ENCODE measurements at places on chromosomes 1 and 21. TPM values are rescaled to one million over a fixed set of nuclear protein-coding genes. Genes with fewer than 3 reads are reported as not detected.

DNA sequence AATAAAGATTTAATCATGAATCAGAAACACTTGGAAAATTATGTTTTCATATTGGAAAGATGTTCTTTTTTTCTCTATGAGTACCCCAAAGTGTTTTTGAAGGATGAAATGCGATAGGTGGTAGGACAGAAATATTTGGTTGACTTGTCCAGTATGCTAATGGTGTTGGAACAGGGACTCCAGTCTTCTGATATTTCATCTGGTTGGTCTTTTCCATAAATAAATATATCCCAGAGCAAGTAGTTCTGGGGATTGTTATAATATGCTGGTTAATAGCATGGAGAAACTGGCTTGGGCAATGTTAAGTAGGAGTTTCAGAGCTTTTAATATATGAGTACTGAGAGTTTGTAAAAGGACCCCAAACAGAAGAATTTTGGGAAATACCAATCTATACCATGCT lies 8.7 kb downstream of the PGM1 start:
- no peaks in the 10 kb centered on the region for H3K4me1 ChIP-seq
- H3K27me3 ChIP-seq = no peaks in the 10 kb centered on the region
- H3K4me3 ChIP-seq = no peak overlapping the region
- no peak overlapping the region for H3K27ac ChIP-seq
- DNase-seq = no peak

DNA sequence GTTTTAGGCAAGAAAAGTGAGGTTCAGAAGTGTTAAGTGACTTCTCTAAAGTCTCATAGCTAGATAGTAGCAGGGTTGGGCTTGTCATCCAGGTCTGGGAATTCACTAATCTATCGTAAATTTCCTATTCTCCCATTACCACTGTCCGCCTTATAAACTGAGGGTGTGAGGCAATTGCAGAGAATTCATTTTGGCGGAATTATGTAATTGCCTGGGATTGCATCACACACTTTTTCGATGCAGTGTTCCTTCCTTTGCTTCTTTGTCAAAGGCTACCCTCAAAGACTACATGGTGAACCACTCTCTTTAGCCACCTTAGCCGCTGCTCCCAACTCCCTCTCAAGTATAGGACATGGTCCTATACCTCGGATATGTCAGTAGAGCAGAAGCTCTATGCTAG lies 19.1 kb downstream of the SELP start:
- no peak overlapping the region for H3K27ac ChIP-seq
- H3K4me1 ChIP-seq = peaks cover 15% of the 10 kb centered on the region
- no peak for DNase-seq
- no peak overlapping the region for H3K4me3 ChIP-seq
- no peaks in the 10 kb centered on the region for H3K36me3 ChIP-seq

KRTAP7-1 gene
- not detected for polyA plus RNA-seq

GRCh38 chr1:64403331-64403730 lies 66.6 kb upstream of the CACHD1 start:
- H3K4me3 ChIP-seq = no peak overlapping the region
- H3K27ac ChIP-seq = no peak overlapping the region
- H3K4me1 ChIP-seq = no peaks in the 10 kb centered on the region
- H3K36me3 ChIP-seq = no peaks in the 10 kb centered on the region
- H3K27me3 ChIP-seq = no peaks in the 10 kb centered on the region
- DNase-seq = no peak

DNA sequence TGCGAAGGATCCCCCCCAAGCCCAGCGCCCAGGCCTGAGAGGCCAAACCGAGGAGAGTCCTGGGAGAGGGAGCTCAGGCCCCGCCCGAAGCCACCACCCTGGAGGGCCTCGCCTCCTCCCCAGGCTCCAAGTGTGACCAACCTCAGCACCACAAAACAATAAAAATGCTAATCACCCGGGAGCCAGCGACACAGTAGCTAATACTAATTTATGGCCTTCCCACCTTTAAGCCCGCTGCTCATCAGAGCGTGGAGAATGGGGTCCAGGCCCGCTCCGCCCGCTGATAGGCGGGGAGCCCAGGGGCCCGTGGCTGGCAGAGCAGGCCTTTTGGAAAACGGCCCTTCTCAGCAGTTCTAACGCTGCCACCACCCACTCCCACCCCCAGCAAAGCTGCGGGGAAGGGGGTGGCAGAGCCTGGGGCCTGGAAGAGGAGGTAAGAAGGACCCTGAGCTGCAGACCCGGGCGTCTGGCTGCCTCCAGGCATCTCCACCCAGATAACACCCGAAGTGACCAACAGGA lies 20.4 kb upstream of the TAS1R2 start:
- DNase-seq = no peak
- no peak overlapping the region for H3K4me3 ChIP-seq
- no peaks in the 10 kb centered on the region for H3K27me3 ChIP-seq

CFAP107 gene
- polyA plus RNA-seq = not detected

DNA sequence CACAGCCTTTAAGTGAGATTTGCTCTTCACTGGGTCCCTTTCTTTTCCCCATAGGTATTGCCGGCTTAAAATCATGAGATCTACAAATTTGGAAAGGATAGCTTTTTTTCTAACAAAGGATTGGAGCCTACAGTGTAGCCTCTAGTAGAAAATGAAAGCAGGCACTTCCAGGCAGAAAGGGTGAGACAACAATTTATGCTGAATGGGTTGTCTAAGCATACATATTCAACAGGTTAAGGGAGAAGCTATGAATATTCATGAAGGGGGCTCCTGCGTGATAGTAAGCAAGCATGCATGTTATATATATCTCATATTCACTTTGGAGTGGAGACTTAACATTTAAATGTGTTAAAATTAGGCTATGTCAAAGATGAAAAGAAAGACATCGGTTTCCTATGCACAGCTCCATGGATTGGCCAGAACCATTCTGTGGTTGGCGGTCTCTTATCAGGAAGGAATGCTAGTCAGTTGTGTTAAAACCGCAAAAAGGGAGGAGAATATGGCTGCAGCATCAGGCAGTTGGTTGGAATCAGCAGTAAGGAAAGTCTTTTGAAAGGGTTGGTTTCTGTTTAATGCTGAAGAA lies 66.0 kb downstream of the VCAM1 start:
- no peaks in the 10 kb centered on the region for H3K36me3 ChIP-seq
- H3K27ac ChIP-seq = peak overlapping the region; percentile 49
- DNase-seq = no peak
- H3K27me3 ChIP-seq = no peaks in the 10 kb centered on the region
- H3K4me3 ChIP-seq = no peak overlapping the region
- no peaks in the 10 kb centered on the region for H3K4me1 ChIP-seq

DNA sequence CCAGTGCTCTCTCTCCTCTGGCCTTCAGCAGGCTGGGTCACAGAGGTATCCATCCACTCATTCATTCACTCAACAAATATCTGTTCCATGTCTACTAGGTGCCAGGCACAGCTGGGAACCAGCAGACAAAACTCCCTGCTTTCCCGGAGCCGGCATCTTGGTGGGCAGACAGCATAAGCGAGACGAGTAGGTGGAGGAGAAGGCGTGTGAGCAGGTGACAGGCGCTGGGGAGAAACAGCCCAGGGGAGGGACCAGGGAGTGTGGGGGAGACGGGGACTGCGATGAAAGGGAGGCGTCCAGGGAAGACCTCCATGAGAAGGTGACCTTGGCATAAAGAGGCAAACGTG lies 11.0 kb upstream of the KCNAB2 start:
- no peak overlapping the region for H3K4me3 ChIP-seq
- H3K27me3 ChIP-seq = no peaks in the 10 kb centered on the region
- no peak overlapping the region for H3K27ac ChIP-seq
- H3K4me1 ChIP-seq = peaks cover 70% of the 10 kb centered on the region
- H3K36me3 ChIP-seq = peaks cover 3% of the 10 kb centered on the region
- DNase-seq = no peak

DNA sequence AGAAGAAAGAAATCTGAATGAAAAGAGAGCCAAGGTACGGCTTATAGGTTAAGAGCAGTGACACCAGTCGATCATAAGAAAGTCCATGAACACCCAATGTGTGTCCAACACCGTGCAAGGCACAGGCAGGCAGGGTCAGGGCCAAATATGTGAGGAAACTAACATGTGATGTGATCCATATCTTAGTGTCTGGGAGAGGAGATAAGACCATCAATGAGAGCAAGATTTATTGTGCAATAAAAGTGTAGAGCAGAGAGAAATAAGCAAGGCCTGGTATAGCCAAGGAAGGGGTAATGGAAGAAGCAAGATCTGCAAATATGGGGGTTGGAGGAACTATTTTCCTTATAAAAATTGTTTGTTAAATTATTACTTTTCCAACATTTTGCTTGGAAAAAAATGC lies 198.8 kb downstream of the CRB1 start:
- no peaks in the 10 kb centered on the region for H3K27me3 ChIP-seq
- no peak overlapping the region for H3K27ac ChIP-seq
- no peaks in the 10 kb centered on the region for H3K36me3 ChIP-seq
- no peak overlapping the region for H3K4me3 ChIP-seq
- no peak for DNase-seq

DNA sequence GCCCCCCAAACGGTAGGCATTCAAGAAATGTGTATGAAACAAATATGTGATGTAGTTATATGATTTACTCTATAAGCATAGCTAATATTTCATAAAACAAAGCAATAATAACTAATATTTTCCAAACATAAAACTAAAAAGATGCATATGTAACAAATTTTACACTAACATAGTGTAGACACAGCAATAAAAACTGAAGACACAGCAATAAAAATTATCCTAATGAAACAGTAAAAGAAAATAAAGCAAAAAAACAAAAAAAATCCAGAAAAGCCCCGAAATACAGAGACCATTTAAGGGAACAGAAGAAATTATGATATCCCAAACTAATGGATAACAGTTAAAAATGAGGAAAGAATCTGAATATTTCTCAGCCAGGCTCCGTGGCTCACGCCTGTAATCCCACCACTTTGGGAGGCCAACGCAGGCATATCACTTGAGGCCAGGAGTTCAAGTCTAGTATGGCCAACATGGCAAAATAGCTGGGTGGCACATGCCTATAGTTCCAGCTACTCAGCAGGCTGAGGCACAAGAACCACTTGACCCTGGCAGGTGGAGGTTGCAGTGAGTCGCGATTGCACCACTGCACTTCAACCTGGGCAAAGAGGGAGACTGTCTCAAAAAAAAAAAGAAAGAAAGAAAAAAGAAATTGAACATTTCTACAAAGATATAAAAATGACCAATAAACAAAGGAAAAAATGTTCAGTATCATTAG lies 38.2 kb upstream of the PSMG1 start:
- peaks cover 16% of the 10 kb centered on the region for H3K36me3 ChIP-seq
- no peak for DNase-seq
- no peak overlapping the region for H3K27ac ChIP-seq

ANGPTL3 gene
- not detected for polyA plus RNA-seq

- H3K27me3 ChIP-seq = no peaks in the 10 kb centered on the region
- H3K27ac ChIP-seq = no peak overlapping the region
- no peaks in the 10 kb centered on the region for H3K36me3 ChIP-seq
These were observed 15.7 kb downstream of the COL6A2 start for GRCh38 chr21:46113497-46114176.

GRCh38 chr1:229225331-229225782 lies 45.6 kb upstream of the RAB4A start:
- H3K4me1 ChIP-seq = peaks cover 13% of the 10 kb centered on the region
- DNase-seq = no peak
- no peaks in the 10 kb centered on the region for H3K27me3 ChIP-seq
- no peak overlapping the region for H3K27ac ChIP-seq

SERTAD4 gene
- not detected for polyA plus RNA-seq

- H3K4me1 ChIP-seq = no peaks in the 10 kb centered on the region
- no peak overlapping the region for H3K4me3 ChIP-seq
- DNase-seq = no peak
- H3K36me3 ChIP-seq = no peaks in the 10 kb centered on the region
These were observed 91.6 kb downstream of the ZNF648 start for GRCh38 chr1:181969902-181970301.

GRCh38 chr1:55146781-55147180 lies 68.4 kb downstream of the USP24 start:
- peaks cover 12% of the 10 kb centered on the region for H3K4me1 ChIP-seq
- H3K27me3 ChIP-seq = no peaks in the 10 kb centered on the region
- H3K36me3 ChIP-seq = peaks cover 27% of the 10 kb centered on the region
- no peak overlapping the region for H3K27ac ChIP-seq
- no peak overlapping the region for H3K4me3 ChIP-seq

Data from CD8-positive, alpha-beta memory T cell (primary cell).